ENCODE measurements at places on chromosomes 7 and 10.

DNA sequence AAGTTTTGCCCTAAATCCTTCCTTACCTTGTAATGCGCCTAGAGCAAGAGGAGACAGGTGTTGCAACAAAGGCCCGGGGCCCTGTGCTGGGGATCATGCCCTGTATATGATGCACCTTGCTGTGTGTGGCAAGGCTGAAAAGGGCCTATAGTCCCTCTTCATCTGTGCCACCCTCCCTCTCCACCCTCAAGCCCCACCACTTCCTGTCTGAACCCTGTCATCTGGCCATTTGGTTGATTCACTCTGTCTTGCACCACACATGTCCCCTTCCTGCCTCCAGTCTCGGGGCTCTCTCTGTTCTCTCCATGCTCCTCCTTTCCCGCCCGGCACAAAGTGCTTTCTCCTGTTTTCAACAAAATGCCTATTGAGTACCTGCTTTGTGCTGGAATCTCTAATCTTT, 11.5 kb upstream of the MALSU1 start:
- DNase-seq: no peak

DNA sequence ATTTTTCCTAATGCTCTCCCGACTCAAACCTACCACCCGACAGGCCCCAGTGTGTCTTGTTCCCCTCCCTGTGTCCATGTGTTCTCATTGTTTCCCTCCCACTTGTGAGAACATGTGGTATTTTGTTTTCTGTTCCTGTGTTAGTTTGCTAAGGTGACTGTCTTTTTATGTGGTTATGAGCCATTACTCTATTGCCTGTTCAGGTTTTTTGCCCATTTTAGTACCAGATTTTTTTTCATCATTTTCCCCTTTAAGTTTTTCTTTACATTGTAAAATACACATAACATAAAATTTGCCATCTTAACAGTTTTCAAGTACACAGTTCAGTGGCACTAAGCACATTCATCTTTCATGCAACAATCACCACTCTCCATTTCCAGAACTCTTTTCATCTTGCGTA, 133.5 kb downstream of the GPR158 start:
- DNase-seq: no peak

GRCh38 chr7:51702673-51703072, 386.1 kb upstream of the COBL start:
- no peak for DNase-seq

GRCh38 chr10:17128261-17128660, 1.4 kb downstream of the CUBN start:
- DNase-seq: no peak

GRCh38 chr7:143299840-143300239, 11.7 kb downstream of the CASP2 start:
- peak; percentile 22 for DNase-seq

- no peak for DNase-seq
These were observed 165.0 kb downstream of the SLIT1 start for GRCh38 chr10:97020452-97021400.

GRCh38 chr7:157799076-157799685, 462.4 kb downstream of the DNAJB6 start:
- DNase-seq: no peak

GRCh38 chr7:157158400-157158799, 19.7 kb downstream of the UBE3C start:
- DNase-seq: peak; percentile 20

DNA sequence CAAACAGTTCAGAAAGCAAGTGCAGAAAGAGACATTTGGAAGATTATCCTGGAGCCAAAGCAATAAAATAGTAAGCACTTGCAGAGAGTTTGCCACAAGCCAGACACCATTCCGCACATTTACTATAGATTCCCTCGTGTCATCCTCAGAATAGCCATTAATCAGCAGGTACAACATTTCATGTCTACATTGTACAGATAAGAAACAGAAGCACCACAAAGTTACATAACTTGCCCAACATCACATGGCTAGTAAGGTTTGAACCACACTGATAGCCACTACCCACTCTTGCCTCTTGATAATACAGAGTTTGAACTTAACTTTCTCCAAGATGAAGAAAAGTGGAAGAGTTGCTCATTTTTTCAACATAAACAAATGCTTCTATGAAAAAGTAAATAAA, 40.6 kb upstream of the GHITM start:
- DNase-seq: no peak

GRCh38 chr7:112263519-112263918, 57.0 kb downstream of the ZNF277 start:
- DNase-seq: no peak

DNA sequence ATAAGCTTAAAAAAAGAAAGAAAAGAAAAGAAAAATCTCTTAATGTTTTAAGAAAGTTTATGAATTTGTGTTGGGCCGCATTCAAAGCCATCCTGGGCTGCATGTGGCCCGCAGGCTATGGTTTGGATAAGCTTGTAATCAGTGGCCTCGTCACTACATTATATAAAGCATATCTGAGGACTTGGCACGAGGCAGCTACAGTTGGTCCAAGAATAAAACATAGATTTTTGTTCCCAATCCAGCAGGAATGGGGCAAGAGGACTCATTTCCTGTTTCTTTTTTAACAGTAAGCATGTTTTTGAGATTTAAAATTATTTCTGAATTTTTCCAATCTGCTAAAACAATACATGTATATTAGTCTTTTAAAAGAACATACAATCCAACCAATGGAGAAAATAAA, 28.6 kb downstream of the MCM10 start:
- peak; percentile 1 for DNase-seq

GRCh38 chr7:152093717-152094116, 68.2 kb downstream of the GALNT11 start:
- no peak for DNase-seq

DNA sequence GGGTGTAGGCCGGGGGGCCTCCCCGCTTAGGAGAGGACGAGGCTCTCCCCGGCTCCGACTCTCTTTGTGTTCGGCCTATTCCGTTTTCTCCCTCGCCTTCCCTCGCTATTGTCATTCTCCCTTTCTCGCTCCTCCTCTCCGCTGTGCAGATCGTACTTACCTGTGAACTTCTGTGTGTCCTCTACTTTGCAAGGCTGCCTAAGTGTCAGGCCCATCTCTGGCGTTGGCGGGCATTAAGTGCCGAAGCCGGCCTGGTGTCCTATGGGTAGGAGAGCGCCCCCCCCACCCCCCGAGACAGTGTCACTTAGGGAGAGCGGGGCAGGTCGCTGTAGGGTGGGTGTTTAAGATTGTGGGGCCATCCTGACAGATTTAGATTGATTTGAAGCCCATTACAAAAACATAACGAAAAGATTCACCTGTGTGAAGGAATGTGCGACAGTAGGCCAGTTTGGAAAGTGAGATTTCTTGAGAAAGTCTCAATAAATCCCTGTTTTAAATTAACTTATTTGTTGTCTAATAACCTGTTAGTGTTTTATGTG, 579 bp downstream of the RBM33 start:
- peak; percentile 74 for DNase-seq

DNA sequence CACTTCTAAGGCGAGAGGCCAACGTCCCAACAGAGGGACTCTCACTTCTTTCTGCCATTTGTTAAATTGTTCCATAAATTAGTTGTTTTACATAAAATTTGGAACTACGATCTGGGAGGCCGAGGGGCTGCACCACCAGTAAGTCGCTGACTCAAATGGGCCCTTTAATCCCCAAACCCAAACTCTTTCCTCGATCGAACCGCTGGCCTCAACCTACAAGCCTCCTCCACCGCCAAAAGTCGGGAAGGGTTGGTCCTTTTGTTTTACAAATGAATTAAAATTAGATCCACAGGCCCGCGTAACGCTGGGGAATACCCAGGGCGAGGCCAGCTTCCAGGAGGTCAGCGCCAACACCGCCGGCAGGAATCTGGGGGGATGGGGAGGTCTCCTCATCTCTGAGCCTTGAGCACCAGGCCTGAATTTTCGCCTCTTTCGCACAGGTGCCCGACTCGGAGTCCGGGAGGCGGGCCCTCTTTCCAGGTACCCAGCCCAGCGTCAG, 1.2 kb upstream of the FOXI2 start:
- DNase-seq: no peak

- DNase-seq: peak; percentile 36
These were observed 150.0 kb upstream of the IGFBP3 start for GRCh38 chr7:46071076-46071475.

GRCh38 chr10:3203972-3204371, 31.4 kb upstream of the PITRM1 start:
- no peak for DNase-seq

- no peak for DNase-seq
These were observed 875.8 kb upstream of the CELF2 start for GRCh38 chr10:10141782-10142382.

GRCh38 chr10:123390332-123390731, 236.1 kb downstream of the BUB3 start:
- DNase-seq: no peak

DNA sequence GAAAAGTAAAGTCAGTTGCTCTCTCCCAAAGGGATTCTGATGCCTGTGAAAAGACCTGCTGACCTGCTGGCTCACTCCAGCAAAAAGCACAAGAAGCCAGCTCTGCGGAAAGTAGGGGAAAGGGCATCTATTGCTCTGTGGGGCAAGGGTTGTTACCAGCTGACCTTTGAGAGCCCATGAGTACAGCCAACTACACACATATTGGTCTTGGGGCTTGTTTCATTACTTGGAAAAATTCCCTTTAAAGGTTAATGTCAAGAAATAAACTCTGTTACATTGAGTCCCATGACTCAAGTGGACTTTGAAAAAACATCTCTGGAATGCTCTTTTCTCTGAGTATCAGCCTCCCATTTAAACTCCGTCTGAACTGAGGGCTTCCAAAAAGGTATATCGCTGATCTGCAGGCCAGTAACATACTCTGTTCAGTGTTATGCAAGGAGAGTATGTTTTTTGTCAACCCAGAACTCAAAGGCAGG, 53.2 kb downstream of the PANK1 start:
- no peak for DNase-seq

GRCh38 chr10:10850214-10850613, 167.5 kb upstream of the CELF2 start:
- DNase-seq: no peak

DNA sequence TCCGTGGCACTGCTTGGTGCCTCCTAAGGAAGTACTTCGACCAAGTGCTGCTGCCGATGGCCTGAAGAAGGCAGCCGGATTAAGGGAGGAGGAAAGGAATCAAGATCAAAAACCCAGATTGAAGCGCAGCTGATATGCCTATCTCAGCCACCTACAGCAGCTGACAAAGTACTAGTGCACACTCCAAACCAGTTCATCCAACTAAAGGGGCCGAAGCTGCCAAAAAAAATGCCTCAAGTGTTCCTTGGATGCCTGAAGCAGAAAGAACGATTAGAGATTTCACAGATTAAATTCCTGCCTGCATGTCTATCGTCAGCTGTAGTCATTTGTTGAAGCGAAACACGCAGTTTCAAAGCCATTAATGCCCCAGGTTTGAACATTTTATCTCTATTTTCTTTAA, 65.7 kb downstream of the TNRC18 start:
- no peak for DNase-seq

DNA sequence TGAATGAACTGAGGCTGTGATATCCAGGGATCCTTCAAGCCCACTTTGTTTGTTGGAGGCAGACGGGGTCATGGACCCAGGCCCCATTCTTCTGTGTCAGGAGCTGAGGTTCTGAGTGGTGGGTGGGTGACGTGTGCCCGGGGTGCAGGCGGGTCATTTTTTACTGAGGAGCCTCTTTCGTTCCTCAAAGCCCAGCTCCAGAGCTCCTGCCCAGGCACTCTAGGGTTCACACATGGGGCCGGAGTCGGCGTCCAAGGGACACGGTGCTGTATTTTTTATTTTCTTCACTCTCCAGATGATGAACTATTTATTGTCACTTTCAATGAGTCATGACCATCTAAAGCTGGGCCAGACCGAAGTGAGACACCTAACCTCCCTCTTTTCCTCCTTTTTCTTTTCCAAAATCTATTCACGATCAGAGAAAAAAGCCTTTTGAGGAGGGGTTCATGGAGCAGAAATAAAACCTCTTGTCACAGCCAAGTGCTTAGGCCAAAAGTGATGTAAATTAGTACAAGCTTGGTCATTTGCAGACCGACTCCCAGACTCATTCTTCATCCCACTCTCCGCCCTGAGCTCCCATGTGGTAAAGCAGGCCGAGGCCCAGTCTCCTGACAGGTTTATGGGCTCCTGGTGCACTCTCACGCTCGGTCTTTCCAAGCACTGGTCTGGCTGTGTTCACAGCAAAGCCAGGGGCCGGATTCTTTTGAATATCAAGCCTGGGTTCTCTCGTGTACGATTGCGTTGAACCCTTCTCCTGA, 41.4 kb upstream of the PITRM1 start:
- no peak for DNase-seq

DNA sequence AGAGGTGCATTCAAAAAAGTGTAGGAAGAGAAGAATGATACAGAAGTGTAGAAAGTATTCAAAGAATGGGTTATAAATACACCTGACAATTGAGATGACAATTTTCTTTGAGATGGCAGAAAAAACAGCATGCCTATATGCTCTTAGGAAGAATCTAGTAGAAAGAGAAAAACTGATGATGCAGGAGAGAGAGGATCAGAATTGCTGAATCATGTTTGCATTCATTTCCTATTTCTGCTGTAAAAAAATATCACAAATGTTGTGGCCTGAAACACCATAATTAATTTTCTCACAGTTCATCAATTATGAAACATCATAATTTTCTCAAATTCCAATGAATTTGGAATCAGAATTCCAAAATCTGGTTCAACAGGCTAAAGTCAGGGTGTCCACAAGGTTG, 9.8 kb upstream of the AKR1C1 start:
- no peak for DNase-seq

- DNase-seq: peak; percentile 37
These were observed 42.3 kb downstream of the BZW2 start for GRCh38 chr7:16688249-16688648.

DNA sequence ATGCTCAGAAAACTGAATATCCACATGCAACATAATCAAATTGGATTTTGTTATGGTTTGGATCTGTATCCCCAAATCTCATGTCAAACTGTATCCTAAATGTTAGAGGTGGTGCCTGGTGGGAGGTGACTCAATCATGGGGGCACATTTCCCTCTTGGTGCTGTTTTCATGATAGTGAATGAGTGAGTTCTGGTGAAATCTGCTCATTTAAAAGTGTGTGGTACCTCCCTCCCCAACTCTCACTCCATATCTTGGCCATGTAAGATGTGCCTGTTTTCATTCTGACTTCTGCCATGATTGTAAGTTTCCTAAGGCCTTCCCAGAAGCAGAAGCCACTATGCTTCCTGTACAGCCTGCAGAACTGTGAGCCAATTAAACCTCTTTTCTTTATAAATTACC, 239.6 kb upstream of the KLF14 start:
- no peak for DNase-seq
